ENCODE measurements at places on chromosomes 6 and 20. TPM values are rescaled to one million over a fixed set of nuclear protein-coding genes. Genes with fewer than 3 reads are reported as not detected.

ATP9A gene
- total RNA-seq: 37.6 TPM

DNA sequence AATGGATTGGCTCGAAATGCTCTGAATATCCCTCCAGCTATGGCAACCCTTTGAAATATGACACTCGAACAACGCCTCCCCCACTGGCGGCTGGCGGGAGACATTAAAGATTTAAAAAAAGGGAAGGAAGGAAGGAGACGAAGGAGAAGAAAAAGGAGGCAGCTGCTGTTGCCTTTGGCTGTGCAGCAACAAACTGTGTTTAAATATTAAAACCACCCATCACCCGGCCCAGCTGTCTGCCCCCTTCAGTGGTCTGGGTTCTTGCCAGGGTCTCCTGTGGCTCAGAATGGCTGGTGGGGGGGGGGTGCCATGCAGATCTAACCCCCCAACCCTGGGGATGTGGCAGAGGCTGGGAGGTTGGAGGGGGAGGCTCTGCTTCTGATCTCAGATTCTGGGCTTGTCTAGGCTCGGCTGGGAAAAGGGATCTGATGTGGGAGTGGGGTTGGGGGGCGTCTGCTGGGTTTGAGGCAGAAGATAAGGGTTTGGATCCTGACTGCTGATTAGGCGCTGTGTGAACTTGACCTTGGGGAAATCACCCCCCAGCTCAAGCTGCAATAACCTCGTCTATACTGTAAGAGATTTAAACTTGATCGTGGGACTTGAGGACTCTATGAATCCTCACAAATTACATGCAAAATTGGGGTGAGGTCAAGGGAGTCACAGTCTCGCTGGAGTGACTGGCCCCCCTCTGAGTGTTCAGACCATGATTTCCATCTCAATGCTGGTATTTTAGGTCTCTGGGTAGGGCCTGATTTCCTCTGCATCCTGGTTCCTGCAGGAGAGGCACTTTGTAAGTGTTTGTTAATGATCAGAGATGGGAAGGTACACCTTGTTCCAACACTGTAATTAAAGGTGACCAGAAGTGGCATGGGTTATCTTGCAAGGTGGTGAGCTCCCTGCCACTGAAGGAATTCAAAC lies 40.3 kb upstream of the BLCAP start:
- no peak for DNase-seq

GRCh38 chr6:85749236-85749635 lies 106.5 kb upstream of the SYNCRIP start:
- no peak for DNase-seq

GRCh38 chr20:25057234-25058050 lies 497 bp downstream of the ACSS1 start:
- DNase-seq: no peak
